ENCODE measurements at places on chromosomes 13 and 19.
A peak's percentile ranks its signal among the peaks of the same experiment; 100 is the strongest.

GRCh38 chr19:58350001-58350861 is 3.1 kb downstream of the A1BG start:
- DNase-seq = no peak

- no peak for DNase-seq
These were observed 514 bp downstream of the PRKACA start for GRCh38 chr19:14116918-14117578.

GRCh38 chr13:95073747-95074311 is 227.4 kb downstream of the ABCC4 start:
- DNase-seq = no peak

GRCh38 chr13:36979361-36980050 is 19.6 kb downstream of the ALG5 start:
- no peak for DNase-seq

GRCh38 chr13:25966086-25966485 is 85.7 kb downstream of the SHISA2 start:
- no peak for DNase-seq

GRCh38 chr13:101919541-101920181 is 467.2 kb downstream of the ITGBL1 start:
- no peak for DNase-seq

GRCh38 chr19:30268601-30269000 is 103.6 kb upstream of the ZNF536 start:
- DNase-seq = no peak

DNA sequence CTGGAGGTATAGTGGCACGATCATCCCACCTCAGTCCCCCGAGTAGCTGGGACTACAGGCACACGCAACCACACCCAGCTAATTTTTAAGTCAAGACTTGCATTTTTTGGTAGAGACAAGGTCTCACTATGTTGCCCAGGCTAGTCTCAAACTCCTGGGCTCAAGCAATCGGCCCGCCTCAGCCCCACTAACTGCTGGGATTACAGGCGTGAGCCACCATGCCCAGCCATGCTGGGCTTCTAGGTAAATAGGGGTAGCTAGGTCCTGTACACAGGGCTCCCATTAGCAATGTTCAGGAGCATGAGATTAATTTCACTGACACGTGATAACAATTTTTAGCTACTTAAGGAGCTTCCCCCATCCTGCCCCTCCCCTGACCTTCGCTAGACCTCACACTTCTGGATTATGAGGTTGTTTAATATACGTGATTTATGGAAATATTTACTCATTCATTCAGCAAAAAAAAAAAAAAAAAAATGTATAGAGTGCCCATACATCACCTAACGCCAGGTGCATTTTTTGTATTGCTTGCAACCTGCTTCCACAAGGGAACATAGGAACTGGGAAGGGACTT is 19.2 kb downstream of the TMEM272 start:
- DNase-seq = no peak

DNA sequence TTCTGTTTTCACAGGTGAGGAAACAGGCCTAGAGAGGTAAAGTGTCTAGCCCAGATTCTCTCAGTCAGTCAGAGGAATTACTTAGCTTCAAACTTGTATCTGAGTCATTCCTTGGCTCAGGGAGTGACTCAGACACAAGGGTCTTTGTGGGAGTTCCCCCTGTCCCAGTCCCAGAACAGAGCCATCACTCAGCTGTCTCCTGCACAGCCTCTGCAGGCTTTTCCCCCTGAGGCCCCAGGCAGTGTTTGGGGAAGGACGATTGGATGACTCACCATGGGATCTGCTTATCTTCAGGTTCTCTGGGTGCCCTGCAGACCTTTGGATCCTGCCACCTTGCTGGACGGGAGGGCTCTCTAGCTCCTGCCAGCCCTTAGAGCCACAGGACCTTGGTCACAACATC is 13.2 kb downstream of the ZNF793 start:
- no peak for DNase-seq

DNA sequence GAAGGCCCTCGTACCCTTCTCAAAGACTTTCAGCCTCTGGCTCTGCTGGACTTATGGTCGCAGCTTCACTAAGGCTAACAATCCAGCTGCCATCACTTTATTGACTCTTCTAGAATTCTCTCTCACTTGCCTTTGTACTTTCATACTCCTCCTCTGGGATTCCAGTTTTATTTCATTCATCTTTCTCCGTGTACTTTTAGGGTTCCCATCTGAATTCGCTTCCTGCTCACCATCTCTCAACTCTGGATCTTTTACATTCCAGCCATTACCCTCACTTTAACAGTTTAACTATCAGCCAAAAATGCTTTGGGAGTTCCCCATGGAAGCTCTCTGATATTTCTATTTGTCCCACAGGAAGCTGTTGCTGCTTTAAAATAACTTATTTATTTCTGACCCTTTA is 149.3 kb upstream of the KL start:
- no peak for DNase-seq

- no peak for DNase-seq
These were observed 86.7 kb downstream of the GNG7 start for GRCh38 chr19:2615782-2616181.

- no peak for DNase-seq
These were observed 253.3 kb downstream of the KCNRG start for GRCh38 chr13:50268500-50268899.

- no peak for DNase-seq
These were observed 109.7 kb downstream of the NUFIP1 start for GRCh38 chr13:44879452-44880058.

GRCh38 chr13:58300224-58300623 is 668.7 kb downstream of the PCDH17 start:
- DNase-seq = no peak

GRCh38 chr13:45718063-45718462 is 15.9 kb downstream of the CBY2 start:
- no peak for DNase-seq

DNA sequence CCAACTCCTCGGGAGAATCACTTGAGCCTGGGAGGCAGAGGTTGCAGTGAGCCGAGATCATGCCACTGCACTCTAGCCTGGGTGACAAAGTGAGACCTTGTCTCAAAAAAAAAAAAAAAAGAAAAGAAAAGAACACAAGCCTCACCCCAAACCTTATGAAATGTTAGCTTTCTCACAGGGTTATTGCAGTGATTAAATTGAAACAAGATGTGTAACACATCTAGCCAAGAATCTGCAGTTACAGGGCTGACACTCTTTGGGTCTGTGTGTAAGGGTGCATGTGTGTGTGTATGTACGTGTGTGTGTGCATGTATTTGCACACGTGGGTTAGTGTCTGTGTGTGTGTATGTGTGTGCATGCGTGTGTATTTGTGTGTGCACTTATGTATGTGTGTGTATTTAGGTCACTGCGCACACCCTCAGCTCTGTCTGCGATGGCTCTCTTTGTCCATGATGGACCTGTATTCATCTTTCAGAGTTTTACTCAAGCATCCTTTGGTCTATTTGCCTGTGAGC is 336.3 kb downstream of the UQCRFS1 start:
- no peak for DNase-seq

- no peak for DNase-seq
These were observed 53.0 kb downstream of the ARHGEF7 start for GRCh38 chr13:111168107-111168506.

- no peak for DNase-seq
These were observed 105.4 kb upstream of the MBNL2 start for GRCh38 chr13:97116754-97117153.

- DNase-seq = no peak
These were observed 2.2 kb downstream of the ZNF576 start for GRCh38 chr19:43598445-43599240.

DNA sequence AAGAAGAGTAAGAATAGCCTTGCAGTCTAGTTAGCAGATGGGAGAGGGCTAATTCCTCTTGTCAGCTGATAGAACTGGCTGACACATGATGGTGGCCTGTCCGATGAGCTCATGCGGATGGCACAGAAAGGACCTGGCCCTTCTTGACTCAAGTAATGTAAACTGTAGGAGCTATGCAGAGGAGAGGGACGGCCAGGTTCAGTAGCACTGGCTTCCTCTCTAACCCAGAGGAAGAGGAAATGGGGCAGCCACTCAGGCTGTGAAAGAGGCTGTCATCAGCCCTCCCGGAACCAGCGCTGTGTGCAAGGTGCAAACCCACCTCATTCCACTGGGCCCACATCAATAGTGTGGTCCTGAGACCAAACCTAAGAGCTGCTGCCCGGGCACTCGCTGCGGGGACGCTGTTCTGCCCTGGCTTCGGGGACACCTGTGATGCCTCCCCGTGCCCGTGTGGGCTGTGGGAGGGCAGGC is 30.8 kb upstream of the USE1 start:
- peak; percentile 53 for DNase-seq

GRCh38 chr19:10797078-10797477 is 38.9 kb downstream of the TMED1 start:
- peak; percentile 50 for DNase-seq

DNA sequence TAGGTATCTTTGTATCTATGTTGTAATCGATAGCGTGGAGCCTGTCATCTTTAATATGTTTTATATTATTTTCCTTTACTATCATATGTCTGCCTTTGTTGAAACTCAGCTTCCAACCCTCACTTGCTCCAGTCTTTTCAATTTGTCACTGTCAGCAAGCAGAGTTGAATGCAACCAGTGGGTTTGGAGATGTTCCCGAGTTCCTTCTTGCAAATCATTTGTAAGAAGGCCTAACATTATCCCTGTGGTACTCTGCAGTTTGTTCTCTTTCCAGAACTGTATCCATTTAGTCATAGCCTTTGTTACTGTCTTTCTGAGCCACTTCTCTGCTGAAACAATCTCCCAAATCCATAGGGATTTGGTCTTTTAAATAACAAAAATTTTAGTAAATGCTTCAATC is 41.8 kb downstream of the RNASEH2B start:
- DNase-seq = no peak

DNA sequence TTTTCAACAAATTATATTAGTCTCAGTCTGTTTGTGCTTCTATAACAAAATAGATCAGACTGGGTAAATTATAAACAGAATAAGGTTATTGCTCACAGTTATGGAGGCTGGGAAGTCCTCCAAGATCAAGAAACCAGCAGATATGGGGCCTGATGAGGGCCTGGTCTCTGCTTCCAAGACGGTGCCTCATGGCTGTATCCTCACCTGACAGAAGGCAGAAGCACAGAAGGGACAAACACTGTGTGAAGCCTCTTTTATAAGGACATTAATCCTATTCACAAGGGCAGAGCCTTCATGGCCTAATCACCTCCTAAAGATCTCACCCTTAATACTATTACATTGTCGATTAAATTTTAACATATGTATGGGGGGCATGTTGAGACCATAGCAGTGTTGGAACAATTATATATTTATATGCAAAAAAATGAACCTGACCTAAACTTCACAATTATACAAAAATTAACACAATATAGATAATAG is 12.7 kb downstream of the F10 start:
- DNase-seq = no peak

DNA sequence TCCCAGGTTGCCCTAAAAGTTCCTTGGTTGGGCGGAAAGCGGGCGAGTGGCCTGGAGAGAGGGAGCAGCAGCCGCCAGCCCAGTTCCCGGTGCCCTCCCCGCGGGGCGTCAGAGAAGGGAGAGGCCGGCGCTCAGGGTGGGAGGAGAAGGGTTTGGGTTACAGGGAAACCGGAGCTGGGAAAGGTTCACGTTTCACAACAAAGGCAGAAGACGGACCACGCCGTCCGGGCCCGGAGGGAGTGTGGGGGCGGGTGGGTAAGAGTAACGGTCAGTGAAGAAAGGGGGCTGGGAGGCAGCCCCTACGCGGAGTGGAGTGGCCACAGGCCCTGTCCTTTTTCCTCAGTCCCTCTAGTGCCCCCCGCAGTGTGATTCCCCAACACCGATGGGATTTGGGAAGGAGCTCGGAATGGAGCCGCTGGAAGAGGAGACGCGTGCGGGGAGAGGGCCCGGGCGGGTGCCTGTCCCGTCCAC is 1.6 kb downstream of the SIX5 start:
- DNase-seq = no peak

DNA sequence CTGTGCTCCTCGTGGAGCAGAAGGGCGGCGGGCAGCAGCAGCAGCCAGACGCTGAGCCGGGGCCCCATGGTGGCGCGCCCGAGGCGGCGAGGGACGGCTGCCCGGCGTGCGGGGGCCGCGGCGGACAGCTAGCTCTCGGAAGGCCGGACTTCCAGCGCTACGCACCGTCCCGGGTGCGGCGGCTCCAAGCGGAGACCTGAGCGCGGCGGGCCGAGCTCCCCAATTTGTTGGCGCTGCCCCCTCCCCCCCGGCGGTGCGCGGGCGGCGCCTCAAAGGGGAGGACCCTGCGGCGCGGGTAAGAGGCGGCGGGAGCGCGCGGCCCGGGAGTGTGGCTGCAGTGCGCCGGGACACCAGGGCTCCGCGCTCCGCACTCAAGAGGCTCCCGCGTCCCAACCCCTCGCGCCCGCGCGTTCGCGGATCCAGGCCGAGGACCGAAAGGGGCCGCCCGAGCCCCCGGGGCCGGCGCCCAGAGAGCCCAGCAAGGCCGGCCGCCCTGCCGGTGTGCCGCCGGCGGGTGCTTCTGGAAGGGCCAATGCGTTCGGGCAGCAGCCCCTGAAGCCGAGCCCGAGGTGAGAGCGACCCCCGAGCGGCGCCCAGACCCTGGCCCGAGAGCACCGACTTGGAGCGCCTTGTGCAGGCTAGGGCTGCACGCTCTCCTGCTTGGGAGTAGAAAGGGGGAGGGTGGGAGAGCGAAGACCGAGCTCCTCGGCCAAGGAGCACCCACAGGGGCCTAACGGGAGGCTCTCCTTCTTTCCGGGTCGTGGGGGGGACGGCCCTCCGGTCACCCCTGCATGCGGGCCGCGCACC is at the start of the genes COL4A1 and COL4A2:
COL4A1 (minus strand) TSS at position 198 of the 807 bp plus-strand sequence; CDS start at position 68, 130 bp downstream.
COL4A2 (plus strand) TSS at position 325 of the 807 bp plus-strand sequence. CDS start 620 bp downstream, outside the sequence.
- no peak for DNase-seq

DNA sequence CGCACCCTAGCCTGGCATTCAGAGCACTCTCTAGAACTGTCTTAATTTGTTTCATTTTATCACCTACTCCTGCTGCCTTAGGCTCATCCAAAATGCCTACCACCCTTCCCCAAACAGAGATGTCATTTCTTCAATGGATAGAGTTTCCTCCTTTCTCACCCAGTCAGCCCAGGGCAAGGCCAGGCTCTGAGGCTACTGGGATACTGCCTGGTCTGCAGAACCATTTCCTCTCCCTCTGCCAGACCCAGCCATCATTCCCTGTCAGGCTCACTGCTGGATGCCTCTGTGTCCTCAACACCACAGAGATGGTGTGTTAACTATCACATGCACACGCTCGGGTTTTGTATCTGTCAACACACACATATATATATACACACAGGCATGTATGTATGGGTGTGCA is 47.2 kb downstream of the C13orf42 start:
- DNase-seq = no peak

DNA sequence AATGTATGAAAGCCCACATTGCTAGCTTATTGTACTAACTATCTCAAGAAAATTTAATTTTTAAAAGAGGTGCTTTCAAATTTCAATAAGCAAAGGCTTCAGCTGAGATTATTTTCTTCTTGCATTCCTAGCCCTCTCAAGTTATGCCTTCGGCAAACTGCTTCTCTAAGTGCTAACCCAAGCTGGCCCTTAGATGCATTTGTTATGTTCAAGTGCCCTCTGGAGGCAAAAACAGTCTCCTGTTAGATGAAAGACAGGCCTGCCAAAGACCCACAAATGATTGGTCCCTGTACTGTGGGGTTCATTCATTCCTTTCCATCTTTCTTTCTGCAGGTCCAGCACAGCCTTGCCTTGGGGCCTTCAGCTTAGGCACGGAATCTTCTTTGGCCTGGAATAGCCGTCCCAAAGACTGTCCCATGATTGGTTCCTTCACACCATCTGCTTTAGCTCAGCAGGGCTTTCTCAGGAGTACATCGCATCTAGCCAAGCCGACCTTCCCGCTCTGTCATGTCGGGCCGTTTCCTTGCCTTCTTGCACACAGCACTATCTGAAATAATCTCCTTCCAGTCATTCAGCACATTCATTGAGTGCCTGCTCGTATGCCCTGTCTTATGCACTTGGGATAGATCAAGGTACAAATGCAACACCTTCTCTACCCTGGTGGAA is 26.4 kb upstream of the TPTE2 start:
- DNase-seq = no peak
